Activated CD4-positive, alpha-beta memory T cell treated with anti-CD3 and anti-CD28 coated beads, Interleukin-2, amount 10 ng/mL, durations not matched to agents 7 days and 5 days (primary cell): ENCODE measurements at places on chromosomes 16 and 17. TPM values are rescaled to one million over a fixed set of nuclear protein-coding genes. Genes with fewer than 3 reads are reported as not detected.
A peak's percentile ranks its signal among the peaks of the same experiment; 100 is the strongest.

- H3K27me3 ChIP-seq: no peaks in the 10 kb centered on the region
- DNase-seq: no peak
- no peak overlapping the region for H3K27ac ChIP-seq
- no peaks in the 10 kb centered on the region for H3K4me1 ChIP-seq
- H3K4me3 ChIP-seq: no peak overlapping the region
Measured at GRCh38 chr16:27514806-27515205, 34.9 kb downstream of the GTF3C1 start.

DNA sequence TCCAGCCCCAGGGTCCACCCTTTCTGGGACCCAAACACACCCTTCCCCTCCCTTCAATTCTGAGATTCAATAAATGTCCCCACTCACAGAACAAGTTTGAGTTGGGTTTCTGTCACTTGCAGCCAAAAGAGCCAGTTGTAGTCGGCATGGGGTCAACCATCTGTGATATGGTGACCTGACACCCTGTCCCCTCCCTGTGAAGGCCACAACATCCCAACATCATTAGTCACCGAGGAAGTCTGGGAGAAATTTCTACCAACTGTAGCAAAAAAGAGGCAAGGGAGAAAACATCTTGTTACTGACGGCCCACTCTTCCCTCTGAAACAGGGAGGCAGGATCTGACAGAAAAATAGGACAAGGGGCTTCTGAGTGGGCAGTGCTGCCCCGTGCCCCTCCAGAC is 638 bp upstream of the LYZL6 start:
- no peak overlapping the region for H3K4me3 ChIP-seq
- peaks cover 6% of the 10 kb centered on the region for H3K4me1 ChIP-seq
- H3K36me3 ChIP-seq: no peaks in the 10 kb centered on the region

MYH2 gene
- total RNA-seq: not detected

PMP22 gene
- total RNA-seq: not detected

NPW gene
- 0.48 TPM for total RNA-seq

DNA sequence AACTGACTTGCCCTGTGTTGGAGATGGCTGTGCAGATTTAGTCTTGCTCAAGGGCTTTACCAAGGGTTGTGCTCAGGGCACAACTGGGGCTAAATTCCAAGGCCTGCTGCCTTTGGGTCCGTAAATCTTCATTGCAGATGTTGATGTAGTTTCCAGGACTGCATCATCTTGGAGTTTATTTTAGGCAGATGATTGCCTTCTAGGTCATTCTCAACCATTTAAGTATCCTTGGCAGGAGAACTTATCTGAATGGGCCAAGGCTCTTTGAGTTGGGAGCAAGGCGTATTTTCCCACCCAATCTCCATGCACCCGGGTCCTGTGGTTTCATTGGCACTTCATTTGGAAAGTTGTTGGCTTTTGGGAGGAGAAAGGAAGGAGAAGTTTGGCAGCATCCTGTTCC is 200.3 kb downstream of the MSI2 start:
- peaks cover 68% of the 10 kb centered on the region for H3K4me1 ChIP-seq
- H3K4me3 ChIP-seq: no peak overlapping the region
- no peak overlapping the region for H3K27ac ChIP-seq

DNA sequence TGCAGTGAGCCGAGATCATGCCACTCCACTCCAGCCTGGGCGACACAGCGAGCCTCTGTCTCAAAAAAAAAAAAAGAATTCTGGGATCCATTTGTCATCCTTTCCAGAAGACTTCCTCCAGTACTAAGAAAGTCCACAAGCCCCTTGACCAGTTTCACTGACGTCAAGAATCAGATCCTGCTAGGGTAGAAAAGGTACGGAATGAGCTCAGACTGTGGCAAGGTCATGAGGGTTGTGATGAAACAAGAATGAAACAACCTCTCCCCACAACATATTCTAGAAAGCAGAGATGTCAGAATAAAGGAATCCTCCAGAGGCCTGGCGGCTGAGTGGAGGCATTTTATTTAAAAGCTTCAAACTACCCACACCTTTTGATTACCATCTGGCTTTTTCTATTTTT is 29.9 kb downstream of the TRAF4 start:
- H3K27me3 ChIP-seq: no peaks in the 10 kb centered on the region
- H3K27ac ChIP-seq: no peak overlapping the region
- DNase-seq: no peak
- H3K4me1 ChIP-seq: peaks cover 21% of the 10 kb centered on the region
- peaks cover 9% of the 10 kb centered on the region for H3K36me3 ChIP-seq
- no peak overlapping the region for H3K4me3 ChIP-seq

ASPHD1 gene
- 0.15 TPM for total RNA-seq

DNA sequence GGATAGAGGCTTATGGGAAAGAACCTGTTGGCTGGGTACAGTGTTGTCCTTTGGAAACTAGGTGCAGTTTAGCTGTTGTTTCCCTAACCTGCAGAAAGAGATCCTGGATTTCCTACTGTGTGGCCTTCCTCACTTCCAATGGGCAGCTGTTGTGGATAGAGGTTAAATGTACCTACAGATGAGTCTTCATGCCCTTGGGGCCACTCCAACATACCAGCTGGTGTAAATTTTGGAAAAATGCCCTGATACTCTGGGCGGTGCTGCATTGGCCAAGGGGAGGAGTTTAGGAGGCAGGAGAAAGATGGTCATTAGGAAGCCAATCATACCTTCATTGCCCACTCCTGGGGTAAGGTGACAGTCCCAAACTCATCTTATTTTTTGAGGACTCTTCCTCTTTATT is 70.2 kb downstream of the SNX11 start:
- H3K4me1 ChIP-seq: peaks cover 36% of the 10 kb centered on the region
- no peak for DNase-seq
- no peak overlapping the region for H3K27ac ChIP-seq
- no peak overlapping the region for H3K4me3 ChIP-seq
- H3K36me3 ChIP-seq: peaks cover 67% of the 10 kb centered on the region

DNA sequence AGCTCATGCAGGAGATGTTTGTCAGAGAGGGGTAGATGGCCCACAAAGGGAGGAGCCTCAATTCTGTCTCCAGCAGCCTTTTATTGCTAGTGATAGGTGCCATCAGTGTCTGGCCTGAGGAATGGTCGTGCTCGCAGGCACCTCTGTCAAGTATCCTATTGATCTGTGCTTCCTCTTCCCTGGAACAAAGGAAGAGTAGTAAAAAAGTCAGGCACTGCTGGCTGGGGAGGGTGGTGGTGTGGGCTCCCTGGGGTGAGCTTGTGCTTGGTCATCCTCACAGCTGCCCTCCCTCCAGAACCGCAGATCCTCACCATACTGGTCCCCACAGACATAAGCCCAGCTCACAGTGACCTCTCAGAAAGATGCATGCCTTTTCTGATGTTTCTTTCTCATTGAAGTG is 15.0 kb upstream of the SALL1 start:
- H3K4me3 ChIP-seq: no peak overlapping the region
- H3K27me3 ChIP-seq: no peaks in the 10 kb centered on the region
- no peak for DNase-seq
- H3K4me1 ChIP-seq: no peaks in the 10 kb centered on the region

DNA sequence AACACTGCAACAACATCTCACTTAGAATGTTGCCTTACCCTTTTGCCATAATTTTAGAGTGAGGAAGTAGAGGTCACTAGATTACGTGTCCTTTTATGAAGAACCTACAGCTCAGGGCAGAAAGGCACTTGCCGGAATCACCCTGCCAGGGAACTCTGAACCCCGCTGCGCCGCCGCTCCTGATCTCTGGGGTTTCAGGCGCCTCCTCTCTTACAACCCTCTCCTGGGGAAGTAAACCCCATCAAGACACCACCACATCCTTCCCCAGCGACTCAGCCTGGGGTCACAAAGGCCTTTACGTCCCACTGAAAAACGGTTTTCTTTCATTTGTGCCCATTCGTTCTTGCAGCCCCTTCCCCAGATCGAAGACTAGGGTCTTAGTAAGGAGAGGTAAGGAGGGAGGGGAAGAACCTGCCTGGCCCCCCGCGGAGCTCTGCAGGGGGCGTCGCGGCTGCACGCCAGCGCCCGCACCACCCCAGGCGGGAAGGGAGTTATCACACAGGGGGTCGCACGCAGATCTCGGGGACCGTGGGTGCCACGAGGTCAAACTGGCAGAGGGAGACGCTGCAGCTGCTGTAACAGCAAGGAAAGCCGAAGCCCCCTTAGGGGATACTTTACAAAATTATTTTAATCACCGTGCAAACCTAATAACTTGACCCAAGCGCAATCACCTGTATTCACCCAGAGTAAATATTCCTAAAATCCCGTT is 1.0 kb upstream of the HLF start:
- H3K4me1 ChIP-seq: peaks cover 20% of the 10 kb centered on the region
- H3K4me3 ChIP-seq: peak overlapping the region; percentile 62
- H3K27me3 ChIP-seq: peaks cover 76% of the 10 kb centered on the region
- H3K36me3 ChIP-seq: no peaks in the 10 kb centered on the region
- no peak overlapping the region for H3K27ac ChIP-seq
- DNase-seq: peak; percentile 24

GRCh38 chr17:14469971-14470370 is 169.1 kb downstream of the HS3ST3B1 start:
- no peak overlapping the region for H3K4me3 ChIP-seq
- no peak overlapping the region for H3K27ac ChIP-seq
- H3K36me3 ChIP-seq: no peaks in the 10 kb centered on the region
- DNase-seq: no peak
- no peaks in the 10 kb centered on the region for H3K4me1 ChIP-seq

- no peak overlapping the region for H3K27ac ChIP-seq
- H3K4me3 ChIP-seq: no peak overlapping the region
- no peak for DNase-seq
- H3K36me3 ChIP-seq: no peaks in the 10 kb centered on the region
- H3K4me1 ChIP-seq: peaks cover 5% of the 10 kb centered on the region
Measured at GRCh38 chr17:14557480-14557879, 256.6 kb downstream of the HS3ST3B1 start.

KCNG4 gene
- total RNA-seq: not detected

- no peaks in the 10 kb centered on the region for H3K27me3 ChIP-seq
- no peaks in the 10 kb centered on the region for H3K36me3 ChIP-seq
- DNase-seq: no peak
- no peaks in the 10 kb centered on the region for H3K4me1 ChIP-seq
- no peak overlapping the region for H3K4me3 ChIP-seq
Measured at GRCh38 chr16:1035066-1035415, 37.5 kb upstream of the SSTR5 start.

DNA sequence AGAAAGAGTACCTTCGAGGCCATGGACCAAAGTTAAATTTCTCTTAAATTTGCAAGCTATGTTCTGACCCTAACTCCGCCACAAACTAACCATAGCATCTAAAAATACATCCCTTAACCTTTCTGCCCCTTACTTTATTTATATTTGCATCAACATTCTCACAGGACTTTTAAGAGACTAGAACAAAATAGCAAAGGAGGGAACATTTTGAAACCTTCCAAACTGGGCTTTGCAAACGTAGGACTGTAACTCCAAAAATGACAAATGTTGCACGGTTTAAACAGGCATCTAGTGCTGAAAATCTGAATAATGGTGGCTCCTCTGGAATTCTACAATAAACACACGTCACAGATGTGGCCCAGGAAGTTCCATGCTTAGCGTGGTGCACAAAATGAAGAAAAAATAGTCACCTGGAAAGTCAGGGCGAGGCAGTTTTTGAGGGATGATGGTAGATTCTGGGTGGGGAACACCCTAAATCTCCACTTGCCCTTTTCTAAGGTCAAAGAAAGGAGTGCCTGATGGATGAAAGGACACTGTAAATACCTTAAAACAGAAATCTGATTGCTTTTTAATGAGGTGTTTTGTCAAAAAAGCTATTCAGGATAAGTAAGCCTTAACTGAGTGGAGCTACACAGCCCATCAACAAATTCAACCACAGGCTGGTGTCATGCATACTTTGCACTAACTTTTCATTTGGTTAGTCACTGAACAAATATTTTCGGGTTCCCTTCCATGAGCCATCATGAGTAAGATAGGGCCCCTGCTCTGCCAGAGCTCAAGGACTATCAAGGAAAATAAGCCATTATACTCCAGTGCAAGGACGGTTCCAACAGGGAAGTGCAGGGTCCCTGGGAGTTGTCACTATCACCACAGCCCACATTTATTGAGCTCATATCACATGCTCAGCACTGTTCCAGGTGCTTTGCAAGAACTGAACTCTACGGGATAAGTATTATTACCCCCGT is 21.2 kb downstream of the ARHGAP17 start:
- no peaks in the 10 kb centered on the region for H3K36me3 ChIP-seq
- H3K27ac ChIP-seq: no peak overlapping the region
- no peak overlapping the region for H3K4me3 ChIP-seq
- no peak for DNase-seq

TBC1D3D gene
- 0.33 TPM for total RNA-seq

SLC13A5 gene
- total RNA-seq: not detected

DNA sequence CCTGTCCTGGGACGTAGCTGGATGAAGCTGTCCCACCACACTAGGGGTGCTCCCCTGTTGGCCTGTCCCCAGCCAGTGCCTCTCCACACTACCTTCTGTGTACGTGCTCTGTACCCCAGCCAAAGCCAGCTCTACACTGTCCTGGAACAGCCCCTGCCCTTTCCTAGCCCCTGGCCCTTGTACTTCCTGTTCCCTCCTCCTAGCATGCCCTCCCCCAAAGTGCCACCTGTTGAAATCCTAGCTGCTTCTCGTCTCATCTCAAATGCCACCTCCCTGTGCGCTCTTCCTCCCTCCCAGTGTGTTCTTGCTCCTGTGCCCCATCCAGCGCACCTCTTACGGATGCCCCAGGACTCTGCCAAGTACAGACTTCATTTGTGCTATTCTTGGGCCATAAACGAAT is 33.5 kb downstream of the IRX3 start:
- no peaks in the 10 kb centered on the region for H3K4me1 ChIP-seq
- H3K27ac ChIP-seq: no peak overlapping the region
- no peaks in the 10 kb centered on the region for H3K36me3 ChIP-seq
- no peak for DNase-seq
- no peak overlapping the region for H3K4me3 ChIP-seq

SGF29 gene
- total RNA-seq: 28.0 TPM

DNA sequence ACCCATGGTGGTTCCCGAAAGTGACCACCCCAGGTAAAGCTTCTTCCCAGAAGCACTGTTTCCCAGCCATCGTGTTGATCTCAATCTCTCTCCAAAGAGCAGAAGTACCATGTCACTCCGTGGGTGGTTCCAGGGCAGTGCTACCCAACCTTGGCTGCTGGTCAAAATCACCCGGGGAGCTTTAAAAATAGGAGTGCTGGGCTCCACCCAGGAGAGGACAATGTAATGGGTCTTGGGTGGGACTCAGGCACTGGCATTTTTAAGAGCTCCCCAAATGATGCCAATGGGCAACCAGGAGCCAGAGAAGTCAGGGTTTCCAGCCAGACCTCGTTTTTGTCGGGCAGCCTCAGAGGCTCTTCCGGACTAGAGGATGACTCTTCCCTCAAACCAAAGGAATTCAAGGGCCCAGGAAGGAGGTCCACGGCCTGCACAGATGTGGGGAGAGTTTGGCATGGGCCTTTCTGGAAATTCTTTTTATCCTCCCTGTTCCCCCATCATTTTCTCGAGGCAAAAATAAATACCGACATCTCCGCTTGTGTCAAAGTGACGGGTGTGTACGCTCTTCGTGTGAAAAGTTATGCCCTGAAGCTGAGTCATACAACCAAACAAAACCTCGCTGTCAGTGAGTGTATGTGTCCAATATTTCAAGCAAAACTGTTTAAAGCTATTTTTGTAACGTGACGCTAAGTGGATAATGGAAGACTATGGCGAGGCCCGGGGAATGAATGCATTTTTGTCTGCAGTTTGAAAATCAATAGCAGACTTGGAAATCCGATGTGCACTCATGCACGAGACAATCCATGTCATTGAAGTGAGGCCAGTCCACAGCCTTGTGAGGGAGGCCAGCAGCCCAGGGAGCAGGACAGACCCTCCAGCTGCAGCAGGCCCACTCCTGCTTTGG is 364.1 kb downstream of the FOXL1 start:
- H3K36me3 ChIP-seq: no peaks in the 10 kb centered on the region
- peaks cover 2% of the 10 kb centered on the region for H3K27me3 ChIP-seq

GRCh38 chr16:21666772-21667171 is 3.0 kb downstream of the OTOA start:
- H3K27ac ChIP-seq: no peak overlapping the region
- no peak for DNase-seq
- peaks cover 6% of the 10 kb centered on the region for H3K4me1 ChIP-seq
- no peak overlapping the region for H3K4me3 ChIP-seq
- H3K36me3 ChIP-seq: no peaks in the 10 kb centered on the region

GALR2 gene
- total RNA-seq: 0.40 TPM
